ENCODE measurements at places on chromosomes 16 and 17. TPM values are rescaled to one million over a fixed set of nuclear protein-coding genes. Genes with fewer than 3 reads are reported as not detected.

DNA sequence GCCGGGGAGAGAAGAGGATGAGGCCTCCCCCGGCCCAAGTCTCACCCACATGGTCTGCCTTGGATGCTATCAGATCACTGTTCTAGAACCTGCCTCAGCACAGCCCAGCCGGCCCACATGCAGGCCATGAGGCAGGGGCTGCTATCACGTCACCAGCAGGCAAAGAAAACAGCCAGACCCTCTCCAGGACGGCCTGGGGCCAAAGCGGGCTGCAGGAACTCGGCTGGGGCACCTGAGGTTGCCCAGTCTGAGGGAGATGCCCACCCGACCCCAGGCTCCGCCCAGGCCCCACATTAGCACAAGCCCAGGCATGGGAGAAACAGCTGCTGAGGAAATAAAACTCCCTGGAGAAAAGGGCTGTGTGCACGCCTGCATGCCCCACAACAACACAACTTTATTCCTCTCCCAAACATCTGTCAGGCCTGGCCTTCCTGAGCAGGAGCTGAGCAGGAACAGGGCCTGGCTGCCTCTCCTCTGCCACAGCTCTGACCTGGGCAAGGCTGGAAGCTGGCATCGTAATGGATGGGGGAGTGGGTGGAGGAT is 6.7 kb upstream of the SMIM5 start:
- DNase-seq: no peak
- H3K27me3 ChIP-seq: no peaks in the 10 kb centered on the region
- H3K27ac ChIP-seq: no peak overlapping the region
- no peak overlapping the region for H3K4me3 ChIP-seq

GRCh38 chr16:75043175-75043895 is 44.5 kb downstream of the ZNRF1 start:
- peaks cover 46% of the 10 kb centered on the region for H3K4me1 ChIP-seq
- H3K27ac ChIP-seq: peak overlapping the region; percentile 45
- no peak for DNase-seq
- H3K27me3 ChIP-seq: no peaks in the 10 kb centered on the region
- no peaks in the 10 kb centered on the region for H3K36me3 ChIP-seq
- H3K4me3 ChIP-seq: no peak overlapping the region

- no peaks in the 10 kb centered on the region for H3K4me1 ChIP-seq
- no peak overlapping the region for H3K27ac ChIP-seq
- H3K4me3 ChIP-seq: no peak overlapping the region
- no peak for DNase-seq
- no peaks in the 10 kb centered on the region for H3K27me3 ChIP-seq
Measured at GRCh38 chr17:68576137-68576536, 25.0 kb downstream of the FAM20A start.

GRCh38 chr16:86585821-86586611 is 7.7 kb downstream of the FOXL1 start:
- no peak for DNase-seq
- H3K27me3 ChIP-seq: peaks cover 7% of the 10 kb centered on the region

- no peak overlapping the region for H3K4me3 ChIP-seq
- H3K4me1 ChIP-seq: no peaks in the 10 kb centered on the region
- H3K27ac ChIP-seq: no peak overlapping the region
- H3K27me3 ChIP-seq: no peaks in the 10 kb centered on the region
- no peaks in the 10 kb centered on the region for H3K36me3 ChIP-seq
Measured at GRCh38 chr16:16158741-16159374, 64.4 kb downstream of the ABCC6 start.

GRCh38 chr17:13107676-13108235 is 89.9 kb upstream of the ELAC2 start:
- peaks cover 4% of the 10 kb centered on the region for H3K27me3 ChIP-seq
- H3K27ac ChIP-seq: no peak overlapping the region
- H3K4me1 ChIP-seq: no peaks in the 10 kb centered on the region
- no peak for DNase-seq
- H3K36me3 ChIP-seq: no peaks in the 10 kb centered on the region
- H3K4me3 ChIP-seq: no peak overlapping the region

DNA sequence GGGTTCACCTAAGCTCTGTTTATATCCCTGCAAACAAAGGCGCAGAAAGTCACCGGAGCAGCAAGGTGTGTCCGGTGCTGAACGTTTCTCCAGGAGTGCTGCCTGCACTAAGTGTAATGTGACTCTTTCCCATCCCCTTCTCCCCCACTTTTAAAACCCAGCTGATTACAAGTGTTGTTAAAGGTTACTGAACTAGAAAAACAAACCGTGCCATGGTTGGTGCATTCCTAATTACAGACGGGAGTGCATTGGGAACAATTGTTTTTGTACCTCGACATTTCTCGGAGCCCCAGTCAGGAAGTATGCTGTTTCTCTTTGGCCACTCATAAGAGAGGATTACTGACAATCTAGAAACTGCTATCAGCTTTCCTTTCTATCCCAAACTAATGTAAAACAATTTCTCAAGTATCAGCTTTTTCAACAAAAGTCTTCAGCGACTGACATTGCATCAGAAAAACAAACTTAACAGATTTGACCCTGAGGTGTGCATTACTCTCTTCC is 441.0 kb upstream of the SALL1 start:
- H3K4me3 ChIP-seq: no peak overlapping the region
- H3K27me3 ChIP-seq: peaks cover 4% of the 10 kb centered on the region
- H3K4me1 ChIP-seq: no peaks in the 10 kb centered on the region
- no peaks in the 10 kb centered on the region for H3K36me3 ChIP-seq
- H3K27ac ChIP-seq: no peak overlapping the region

GRCh38 chr17:73560661-73561060 is 83.6 kb downstream of the SDK2 start:
- DNase-seq: no peak
- H3K27me3 ChIP-seq: peaks cover 5% of the 10 kb centered on the region
- no peaks in the 10 kb centered on the region for H3K4me1 ChIP-seq
- H3K36me3 ChIP-seq: no peaks in the 10 kb centered on the region
- no peak overlapping the region for H3K27ac ChIP-seq

DNA sequence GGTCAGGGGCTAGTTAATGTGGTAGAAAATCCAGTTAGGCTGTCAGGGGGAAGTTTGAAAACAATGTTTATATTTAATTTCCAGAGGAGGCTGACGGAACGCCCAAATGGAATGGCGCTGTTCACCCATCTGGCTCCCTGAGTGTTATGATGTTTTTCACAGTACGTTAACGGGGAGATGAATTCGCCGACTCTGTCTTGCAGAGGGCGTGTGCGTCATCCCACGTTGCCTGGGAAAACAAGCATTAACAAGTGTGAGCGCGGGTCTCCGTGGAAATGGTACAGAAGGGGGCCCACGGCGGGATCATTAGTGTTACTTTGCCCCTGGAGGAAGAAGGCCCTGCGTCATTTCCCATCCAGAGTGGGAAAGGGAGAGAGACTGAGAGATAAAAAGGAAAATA is 29.6 kb downstream of the RGS9 start:
- H3K27ac ChIP-seq: no peak overlapping the region
- no peak overlapping the region for H3K4me3 ChIP-seq
- no peak for DNase-seq

- no peak for DNase-seq
- peaks cover 10% of the 10 kb centered on the region for H3K36me3 ChIP-seq
- peaks cover 47% of the 10 kb centered on the region for H3K4me1 ChIP-seq
- no peaks in the 10 kb centered on the region for H3K27me3 ChIP-seq
Measured at GRCh38 chr16:69840975-69841374, 78.8 kb downstream of the WWP2 start.

GRCh38 chr16:55992551-55992950 is 117.4 kb upstream of the CES5A start:
- H3K36me3 ChIP-seq: no peaks in the 10 kb centered on the region
- no peak for DNase-seq
- H3K4me3 ChIP-seq: no peak overlapping the region
- no peak overlapping the region for H3K27ac ChIP-seq
- H3K27me3 ChIP-seq: no peaks in the 10 kb centered on the region

DNA sequence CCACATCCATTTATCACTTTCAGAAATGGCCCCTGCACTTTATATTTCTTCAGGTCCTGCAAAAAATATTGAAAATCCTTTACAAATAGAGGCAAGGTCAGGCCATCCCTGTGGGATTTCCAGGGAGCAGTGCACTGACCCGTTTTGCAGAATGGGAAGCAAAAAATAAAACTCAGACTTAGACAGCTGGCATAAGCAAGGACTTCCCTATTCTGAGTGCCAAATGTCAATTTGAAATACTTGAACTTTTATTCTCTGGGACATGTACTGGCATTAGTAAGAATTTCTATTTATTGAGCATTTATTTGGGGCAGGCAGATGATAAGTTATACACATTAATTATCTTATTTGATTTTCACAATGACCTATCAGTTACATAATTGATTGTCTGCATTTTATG is 32.4 kb downstream of the PRKCB start:
- no peak for DNase-seq
- H3K27me3 ChIP-seq: no peaks in the 10 kb centered on the region
- H3K27ac ChIP-seq: no peak overlapping the region
- H3K4me1 ChIP-seq: no peaks in the 10 kb centered on the region
- no peaks in the 10 kb centered on the region for H3K36me3 ChIP-seq

DNA sequence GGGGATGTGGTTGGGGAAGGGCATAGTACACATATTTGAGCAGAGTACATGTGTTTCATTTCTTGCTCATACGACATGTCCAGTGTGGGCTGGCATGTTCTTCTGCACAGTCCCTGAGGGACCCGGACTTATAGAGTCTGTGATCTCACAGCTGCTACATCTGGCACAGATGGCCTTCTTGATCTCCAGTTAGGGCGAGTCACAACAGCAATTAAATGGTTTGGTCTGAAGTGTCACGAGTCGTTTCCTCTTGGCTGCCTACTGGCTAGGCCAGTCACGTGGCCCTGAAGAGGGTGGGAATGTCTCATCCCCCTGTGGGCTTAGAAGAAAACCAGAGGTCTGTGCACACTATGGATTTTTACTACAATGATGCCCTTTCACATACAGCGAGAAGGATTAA is 443.6 kb downstream of the WWOX start:
- no peaks in the 10 kb centered on the region for H3K27me3 ChIP-seq
- H3K4me1 ChIP-seq: no peaks in the 10 kb centered on the region
- no peak for DNase-seq

- no peaks in the 10 kb centered on the region for H3K36me3 ChIP-seq
- no peak overlapping the region for H3K27ac ChIP-seq
- no peak overlapping the region for H3K4me3 ChIP-seq
- no peaks in the 10 kb centered on the region for H3K27me3 ChIP-seq
Measured at GRCh38 chr17:73630965-73631595, 13.2 kb downstream of the SDK2 start.

DNA sequence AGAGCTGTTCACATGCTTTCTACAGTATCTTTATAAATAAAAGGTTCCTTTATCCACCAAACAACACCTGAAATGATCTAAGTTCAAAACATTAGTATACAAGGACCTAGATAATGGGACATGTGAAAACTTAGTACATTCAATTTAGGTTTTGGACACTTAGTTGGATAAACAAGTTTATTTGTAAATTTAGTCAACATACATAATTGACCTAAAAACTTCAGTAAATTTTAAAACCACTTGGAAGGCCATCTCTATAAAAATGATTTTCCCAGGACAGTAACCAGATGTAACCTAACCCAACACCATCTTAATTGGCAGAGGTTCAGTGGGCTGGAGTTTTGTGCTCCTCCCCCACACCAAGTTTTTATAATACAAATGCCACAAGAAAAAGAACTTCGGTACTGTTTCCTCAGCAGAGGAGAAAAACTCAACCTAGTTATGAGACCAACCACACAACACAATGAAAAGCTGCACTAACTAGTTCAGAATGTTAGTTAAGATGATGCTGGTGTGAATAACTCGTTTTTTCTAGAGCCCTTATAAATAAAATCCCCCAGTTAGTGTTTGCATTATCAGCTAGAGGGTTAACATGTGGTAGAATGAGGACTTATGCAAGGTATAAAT is 7.2 kb upstream of the UNK start:
- peaks cover 16% of the 10 kb centered on the region for H3K4me1 ChIP-seq
- H3K27ac ChIP-seq: peak overlapping the region; percentile 99
- H3K36me3 ChIP-seq: peaks cover 29% of the 10 kb centered on the region

- no peak overlapping the region for H3K4me3 ChIP-seq
- DNase-seq: no peak
- no peaks in the 10 kb centered on the region for H3K27me3 ChIP-seq
- H3K4me1 ChIP-seq: no peaks in the 10 kb centered on the region
- H3K36me3 ChIP-seq: no peaks in the 10 kb centered on the region
Measured at GRCh38 chr16:87739801-87740200, 26.0 kb downstream of the KLHDC4 start.

DNA sequence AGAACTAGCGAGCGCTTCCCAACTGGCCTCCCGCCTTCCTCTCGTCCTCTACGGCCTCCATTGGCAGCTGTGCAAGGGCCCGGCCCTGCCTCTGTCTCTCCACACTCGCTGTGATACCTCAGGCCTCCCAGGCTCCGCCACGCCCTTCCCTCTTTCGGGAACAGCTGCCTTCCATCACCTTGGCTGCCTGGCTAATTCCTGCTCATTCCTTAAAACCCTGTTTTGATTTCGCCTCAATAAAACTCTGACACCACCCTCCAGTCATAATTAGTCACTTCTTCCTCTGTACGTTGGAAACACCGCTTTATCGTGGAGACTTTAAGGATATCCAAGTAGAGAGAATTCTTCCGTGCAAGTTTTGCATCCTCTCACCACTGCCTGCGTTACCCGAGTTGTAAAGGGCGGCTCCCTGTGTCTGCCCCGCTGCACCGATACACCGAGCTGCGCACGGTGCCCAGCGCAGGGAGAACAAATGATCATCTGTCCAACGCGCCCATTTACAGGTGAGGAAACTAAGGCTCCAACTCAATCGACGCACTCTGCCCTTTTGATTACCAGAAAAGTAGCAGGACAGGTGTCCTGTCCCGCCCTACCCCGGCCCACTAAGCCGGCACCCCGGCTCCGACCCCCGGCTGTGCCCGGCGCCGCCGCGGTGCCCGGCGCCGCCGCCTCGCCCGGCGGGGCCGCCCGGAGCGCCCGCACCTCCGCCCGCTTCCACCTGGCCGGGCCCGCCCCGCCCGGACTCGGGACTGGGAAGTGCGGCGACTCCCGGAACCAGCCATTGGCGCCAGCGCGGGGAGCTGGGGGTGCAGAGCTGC is 139.7 kb downstream of the SEC14L1 start:
- peak overlapping the region; percentile 62 for H3K4me3 ChIP-seq
- H3K27me3 ChIP-seq: no peaks in the 10 kb centered on the region
- no peak for DNase-seq
- no peaks in the 10 kb centered on the region for H3K36me3 ChIP-seq
- no peak overlapping the region for H3K27ac ChIP-seq
- H3K4me1 ChIP-seq: peaks cover 5% of the 10 kb centered on the region

GRCh38 chr17:40466298-40466971 is 23.2 kb downstream of the IGFBP4 start:
- H3K36me3 ChIP-seq: no peaks in the 10 kb centered on the region
- no peak overlapping the region for H3K4me3 ChIP-seq
- no peak for DNase-seq
- no peaks in the 10 kb centered on the region for H3K27me3 ChIP-seq

- H3K4me3 ChIP-seq: no peak overlapping the region
- no peak overlapping the region for H3K27ac ChIP-seq
- H3K27me3 ChIP-seq: no peaks in the 10 kb centered on the region
- H3K36me3 ChIP-seq: peaks cover 9% of the 10 kb centered on the region
Measured at GRCh38 chr17:2344528-2344927, 7.2 kb downstream of the SGSM2 start.

SDK2 gene
- total RNA-seq: 1.1 TPM

NETO2 gene
- total RNA-seq: 1.9 TPM

TEKT1 gene
- total RNA-seq: not detected

ABCC1 gene
- total RNA-seq: 32.8 TPM

SLC35G6 gene
- not detected for total RNA-seq

CCDC200 gene
- total RNA-seq: not detected

MLYCD gene
- total RNA-seq: 8.0 TPM

MYO15B gene
- 41.4 TPM for total RNA-seq

CD300H gene
- total RNA-seq: not detected
